AG08395 (cell line): ENCODE measurements at places on chromosomes 11 and 22.

- DNase-seq, result peak; percentile 41
Observed at GRCh38 chr11:72039031-72039855, 40.5 kb downstream of the IL18BP start.

DNA sequence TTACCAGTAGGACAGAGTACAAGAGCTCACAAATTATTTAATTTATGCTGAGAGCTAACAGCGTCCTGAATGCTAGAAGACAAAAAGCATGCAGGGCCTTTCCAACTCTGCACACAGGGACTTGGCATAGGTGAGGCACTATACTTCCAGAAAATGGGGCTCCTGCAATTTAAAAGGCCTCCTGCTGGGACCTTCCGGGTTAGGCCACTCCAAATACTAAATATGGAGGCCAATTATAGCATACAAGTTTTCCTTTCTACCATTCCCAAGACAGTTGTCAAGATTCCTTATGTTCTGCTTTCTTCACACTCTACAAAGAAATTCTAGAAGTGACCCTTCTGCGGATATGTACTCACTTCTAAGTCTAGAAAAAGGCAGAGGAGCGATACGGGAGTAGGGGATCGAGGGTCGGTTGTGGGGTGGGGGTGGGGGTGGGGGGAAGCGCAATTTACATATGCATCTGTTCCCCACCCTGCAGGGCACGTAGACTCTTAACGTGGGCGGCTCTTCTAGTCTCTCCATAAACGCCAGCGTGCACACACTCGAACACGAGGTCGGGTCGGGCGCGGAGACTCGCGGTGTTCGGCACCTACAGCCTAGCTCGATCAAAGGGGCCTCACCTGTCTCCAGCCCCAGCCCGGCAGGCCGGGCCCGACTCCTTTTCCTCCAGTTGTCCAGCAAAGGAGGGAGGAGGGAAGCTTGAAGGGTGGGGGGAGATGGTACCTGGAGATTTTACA lies 728 bp downstream of the DCUN1D5 start:
- peak; percentile 22 for DNase-seq

GRCh38 chr22:46969491-46969890 lies 207.0 kb downstream of the TBC1D22A start:
- DNase-seq, result no peak

- DNase-seq, result peak; percentile 63
Observed at GRCh38 chr11:102560555-102561011, 30.0 kb upstream of the MMP7 start.

- DNase-seq, result no peak
Observed at GRCh38 chr22:19115628-19116027, 6.6 kb downstream of the DGCR2 start.

GRCh38 chr11:95915051-95915450 lies 8.9 kb downstream of the MTMR2 start:
- DNase-seq, result no peak

DNA sequence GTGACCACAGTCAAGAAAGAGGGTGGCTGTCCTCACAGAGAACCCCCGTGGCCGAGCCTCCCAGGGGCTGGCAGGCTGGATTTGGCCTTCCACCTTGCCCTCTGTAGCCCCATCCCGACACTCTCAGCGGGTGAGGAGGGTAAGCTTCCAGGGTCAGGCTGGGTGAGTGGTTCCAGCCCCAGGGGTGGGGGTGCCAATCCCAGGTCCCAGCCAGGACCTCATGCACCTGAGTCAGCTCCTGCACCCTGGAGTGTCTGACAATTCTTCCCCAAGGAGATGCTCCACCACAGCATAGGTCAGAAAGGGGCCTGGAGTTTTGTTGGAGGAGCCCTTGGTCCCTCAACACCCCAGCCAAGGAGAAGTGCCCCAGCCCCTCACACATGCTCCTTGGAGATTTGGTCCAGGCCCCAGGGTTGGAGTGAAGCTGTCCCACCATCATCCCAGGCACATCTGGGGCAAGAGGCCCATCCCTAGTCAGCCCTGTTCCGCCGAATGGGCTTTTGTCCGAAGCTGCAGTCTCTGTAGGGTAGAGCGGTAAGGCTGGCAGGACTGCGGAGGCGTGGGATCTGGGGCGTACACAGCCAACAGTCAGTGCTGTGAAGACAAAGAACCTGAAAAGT lies 8.4 kb downstream of the LINC01488 start:
- DNase-seq, result no peak

GRCh38 chr11:17413414-17414316 lies 25.2 kb upstream of the KCNJ11 start:
- no peak for DNase-seq

- DNase-seq, result no peak
Observed at GRCh38 chr22:17779286-17780115, 5.2 kb upstream of the BID start.

DNA sequence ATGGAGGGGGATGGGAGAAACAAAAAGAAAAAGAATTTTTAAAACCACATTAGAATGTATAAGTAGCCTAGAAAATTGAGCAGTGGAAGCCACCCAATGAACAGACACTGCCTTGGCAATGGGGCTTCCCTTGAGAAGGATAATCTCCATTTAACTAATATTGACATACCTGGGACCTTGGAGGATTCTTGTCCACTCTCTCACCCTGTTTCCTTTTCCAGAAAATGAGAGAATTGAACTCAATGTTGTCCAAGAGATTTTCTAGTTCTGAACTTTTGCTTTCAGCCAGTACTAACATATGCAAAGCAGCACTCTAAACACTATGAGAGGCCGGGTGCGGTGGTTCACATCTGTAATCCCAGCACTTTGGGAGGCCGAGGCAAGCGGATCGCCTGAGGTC lies 524 bp downstream of the MS4A8 start:
- DNase-seq, result no peak

DNA sequence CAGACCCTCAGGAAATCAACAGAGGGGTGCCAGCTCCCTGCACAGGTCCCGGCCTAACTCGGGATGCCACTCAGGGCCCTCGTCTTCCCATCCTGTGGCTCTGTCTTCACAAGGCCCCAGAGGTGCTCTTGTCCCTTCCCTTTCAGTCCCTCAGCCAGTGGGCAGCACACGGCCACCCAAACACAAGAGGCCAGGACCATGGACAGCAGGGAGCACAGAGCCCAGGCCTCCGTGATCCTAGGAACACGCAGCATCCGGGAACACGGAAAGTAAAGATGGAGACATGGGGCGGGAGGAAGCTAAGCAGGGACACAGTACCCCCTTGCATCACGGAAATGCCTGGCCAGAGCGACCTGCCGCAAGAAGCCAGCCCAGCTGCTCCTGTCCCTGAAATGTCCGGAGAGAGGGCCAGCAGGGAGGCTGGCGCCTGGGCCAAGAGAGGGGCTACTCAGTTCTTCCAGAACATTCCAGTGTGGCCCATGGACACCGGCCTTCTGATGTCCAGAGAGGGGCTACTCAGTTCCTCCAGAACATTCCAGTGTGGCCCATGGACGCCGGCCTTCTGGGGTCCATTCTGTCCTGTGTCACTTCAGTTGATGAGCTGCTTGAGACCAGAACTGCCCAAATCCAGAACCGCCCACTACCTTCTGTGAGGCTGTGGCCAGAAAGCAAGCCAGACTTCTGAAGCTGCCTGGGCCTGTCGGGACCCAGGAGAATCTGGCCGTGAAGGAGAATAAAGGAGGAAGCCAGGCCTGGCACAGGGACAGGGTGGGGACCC lies 274.0 kb downstream of the BRD1 start:
- no peak for DNase-seq

- no peak for DNase-seq
Observed at GRCh38 chr11:45429719-45430118, 143.6 kb upstream of the SYT13 start.

DNA sequence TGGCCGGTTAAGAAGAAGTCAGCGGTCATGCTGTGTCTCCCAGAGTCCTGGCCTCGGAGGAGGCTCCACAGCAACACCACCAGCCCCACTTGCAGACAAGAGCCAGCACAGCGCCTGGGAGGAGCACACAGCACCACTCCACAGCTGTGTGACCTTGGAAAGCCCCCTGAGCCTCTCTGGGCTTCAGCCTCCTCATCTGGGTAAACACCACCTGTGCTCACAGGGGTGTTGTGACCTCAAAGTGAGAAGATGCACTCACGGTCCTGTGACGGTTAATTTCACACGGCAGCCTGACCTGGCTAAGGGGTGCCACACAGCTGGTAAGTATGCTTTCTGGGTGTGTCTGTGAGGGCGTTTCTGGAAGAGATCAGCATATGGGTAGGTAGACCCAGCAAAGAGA lies 54.7 kb downstream of the PHF21B start:
- DNase-seq, result no peak
